ENCODE measurements at places on chromosomes 16 and 17.

GRCh38 chr16:79267781-79268180 is 332.8 kb downstream of the MAF start:
- DNase-seq = no peak

- peak; percentile 39 for DNase-seq
These were observed 1.5 kb downstream of the PHLPP2 start for GRCh38 chr16:71722801-71723536.

- no peak for DNase-seq
These were observed 63.4 kb downstream of the KLHDC4 start for GRCh38 chr16:87702325-87702811.

GRCh38 chr16:89723279-89724250 is 2.2 kb downstream of the ZNF276 start:
- DNase-seq = no peak

GRCh38 chr16:54402873-54403272 is 116.3 kb upstream of the IRX3 start:
- no peak for DNase-seq

GRCh38 chr16:85628645-85629044 is 15.5 kb downstream of the GSE1 start:
- DNase-seq = no peak

DNA sequence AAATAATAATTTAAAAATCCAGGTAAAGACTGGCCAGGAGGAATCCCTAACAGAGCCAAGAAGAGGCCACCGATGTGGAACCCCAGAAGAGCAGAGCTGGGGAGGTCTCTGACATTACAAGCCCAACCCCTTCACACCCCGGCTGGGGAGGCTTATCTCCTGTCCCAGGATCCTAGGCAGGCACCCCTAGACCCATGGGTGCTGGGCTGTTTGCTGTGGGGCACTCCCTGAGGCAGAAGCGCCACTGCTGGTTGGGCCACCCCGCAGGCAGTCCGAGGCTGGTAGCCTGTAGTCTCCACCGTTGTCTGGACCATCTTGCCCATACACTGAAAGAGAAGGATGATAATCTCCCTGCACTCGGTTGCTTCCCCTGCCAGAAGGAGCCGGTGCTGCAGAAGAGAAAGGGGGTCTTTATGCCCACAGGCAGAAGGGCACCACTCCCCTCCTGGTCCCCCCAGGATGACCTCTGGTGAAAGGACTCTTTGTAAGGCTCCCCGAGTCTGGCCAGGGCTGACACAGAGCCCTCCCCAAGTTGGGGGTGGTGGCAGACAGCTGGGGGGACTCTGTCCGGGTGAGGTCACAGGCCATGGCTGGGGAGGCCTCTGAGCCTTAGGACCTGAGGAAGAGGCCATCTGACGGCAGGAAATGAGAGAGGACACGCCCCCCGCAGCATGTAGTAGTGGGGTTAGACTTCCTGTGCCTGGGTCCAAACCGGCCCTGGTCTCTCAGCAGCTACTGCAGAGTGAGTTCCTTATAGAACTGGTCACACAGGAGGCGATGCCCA is 34.2 kb downstream of the CFAP20 start:
- DNase-seq = no peak

GRCh38 chr16:73457851-73458250 is 409.9 kb upstream of the ZFHX3 start:
- DNase-seq = no peak

- DNase-seq = no peak
These were observed 4.9 kb upstream of the CCDC154 start for GRCh38 chr16:1449201-1449788.

GRCh38 chr16:3259836-3260235 is 3.4 kb upstream of the MEFV start:
- DNase-seq = no peak

GRCh38 chr16:64380751-64381150 is 741.1 kb downstream of the CDH11 start:
- no peak for DNase-seq

DNA sequence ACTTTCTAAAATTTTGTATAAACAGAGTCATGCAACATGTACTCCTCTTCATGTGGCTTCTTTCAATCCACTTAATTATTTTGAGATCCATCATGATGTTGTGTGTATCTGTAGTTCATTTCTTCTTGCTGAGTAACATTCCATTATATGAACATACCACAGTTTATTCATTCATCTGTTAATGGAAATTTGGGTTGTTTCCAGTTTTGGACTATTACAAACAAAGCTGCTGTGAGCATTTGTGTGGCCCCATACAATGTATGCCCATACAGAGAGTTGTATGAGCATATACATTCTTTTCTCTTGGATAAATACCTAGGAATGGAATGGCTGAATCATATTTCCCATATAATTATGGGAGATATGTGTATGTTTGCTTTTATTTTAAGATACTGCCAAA is 85.6 kb downstream of the CLEC16A start:
- DNase-seq = no peak

DNA sequence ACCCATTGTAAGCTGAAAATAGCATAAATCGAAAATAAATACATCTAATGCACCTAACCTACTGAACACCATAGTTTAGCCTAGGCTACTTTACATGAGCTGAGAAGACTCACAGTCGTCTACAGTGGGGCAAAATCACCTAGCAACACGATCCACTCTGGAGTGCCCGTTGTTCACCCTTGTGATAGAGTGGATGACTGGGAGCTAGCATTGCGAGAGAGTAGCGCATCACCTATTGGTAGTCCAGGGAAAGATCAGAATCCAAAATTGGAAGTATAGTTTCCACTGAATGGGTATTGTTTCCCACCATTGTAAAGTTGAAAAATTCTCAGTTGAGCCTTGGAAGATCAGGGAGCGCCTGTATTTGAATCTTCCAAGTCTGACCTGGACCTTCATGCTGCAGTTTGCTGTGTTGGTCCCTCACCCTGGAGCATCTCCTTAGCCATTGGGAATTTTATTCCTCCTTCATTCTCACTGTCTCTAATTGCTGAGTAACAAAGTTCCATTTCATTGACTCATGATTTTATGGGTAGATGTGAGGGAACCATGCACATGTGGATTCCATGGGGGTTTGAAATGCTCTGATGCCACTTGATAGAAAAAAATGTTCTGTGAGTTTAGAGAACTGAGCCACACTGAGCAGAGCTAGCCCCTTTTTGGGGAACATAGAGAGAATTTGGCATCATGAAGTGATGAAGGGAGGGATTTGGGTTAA is 19.6 kb downstream of the AKAP1 start:
- no peak for DNase-seq

- peak; percentile 54 for DNase-seq
These were observed 41.3 kb upstream of the RASD1 start for GRCh38 chr17:17537311-17538099.

DNA sequence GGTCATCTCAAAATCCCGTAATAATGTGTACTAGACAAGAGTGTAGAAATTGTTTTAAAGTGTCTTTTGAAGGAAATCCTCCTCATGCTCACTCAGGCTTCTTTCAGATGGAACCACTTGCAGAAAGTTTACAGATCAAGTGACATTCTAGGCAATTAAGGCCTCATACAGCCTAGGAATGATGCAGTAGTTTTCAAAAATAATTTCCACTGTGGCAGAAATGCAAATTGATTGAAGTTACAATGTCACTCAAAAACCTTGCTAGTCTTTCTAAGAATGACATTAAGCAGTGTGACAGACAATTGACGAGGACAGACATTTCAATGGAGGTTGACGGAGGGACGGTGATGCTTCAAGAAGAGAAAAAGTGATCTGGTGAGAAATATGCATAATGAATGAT is 53.5 kb upstream of the CDH8 start:
- no peak for DNase-seq

- no peak for DNase-seq
These were observed 61.9 kb upstream of the HLF start for GRCh38 chr17:55202896-55203295.

DNA sequence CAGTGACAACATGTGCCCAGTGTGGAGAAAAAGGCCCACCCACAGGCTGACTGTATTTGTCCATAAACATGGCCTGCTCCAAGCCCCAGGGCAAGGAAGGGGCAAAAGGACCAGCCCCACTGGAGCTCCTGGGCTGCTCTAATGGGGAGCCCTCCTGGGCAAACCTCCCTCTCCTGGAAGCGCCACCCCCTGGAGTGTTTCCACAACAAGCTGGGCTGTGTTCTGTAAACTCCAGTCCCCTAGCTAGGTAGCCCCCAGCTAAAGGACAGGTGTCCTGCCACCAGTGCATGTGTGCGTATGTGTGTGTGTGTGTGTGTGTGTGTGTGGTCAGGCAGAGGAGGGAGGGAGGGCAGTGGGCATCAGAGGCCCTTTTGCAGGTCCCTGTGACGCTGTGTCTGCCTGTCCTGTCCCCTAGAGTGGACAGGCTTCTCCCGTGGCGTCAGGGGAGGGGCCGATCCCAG is 11.3 kb upstream of the STAC2 start:
- DNase-seq = peak; percentile 39

- no peak for DNase-seq
These were observed 399.2 kb downstream of the CNTNAP4 start for GRCh38 chr16:76676356-76676755.

DNA sequence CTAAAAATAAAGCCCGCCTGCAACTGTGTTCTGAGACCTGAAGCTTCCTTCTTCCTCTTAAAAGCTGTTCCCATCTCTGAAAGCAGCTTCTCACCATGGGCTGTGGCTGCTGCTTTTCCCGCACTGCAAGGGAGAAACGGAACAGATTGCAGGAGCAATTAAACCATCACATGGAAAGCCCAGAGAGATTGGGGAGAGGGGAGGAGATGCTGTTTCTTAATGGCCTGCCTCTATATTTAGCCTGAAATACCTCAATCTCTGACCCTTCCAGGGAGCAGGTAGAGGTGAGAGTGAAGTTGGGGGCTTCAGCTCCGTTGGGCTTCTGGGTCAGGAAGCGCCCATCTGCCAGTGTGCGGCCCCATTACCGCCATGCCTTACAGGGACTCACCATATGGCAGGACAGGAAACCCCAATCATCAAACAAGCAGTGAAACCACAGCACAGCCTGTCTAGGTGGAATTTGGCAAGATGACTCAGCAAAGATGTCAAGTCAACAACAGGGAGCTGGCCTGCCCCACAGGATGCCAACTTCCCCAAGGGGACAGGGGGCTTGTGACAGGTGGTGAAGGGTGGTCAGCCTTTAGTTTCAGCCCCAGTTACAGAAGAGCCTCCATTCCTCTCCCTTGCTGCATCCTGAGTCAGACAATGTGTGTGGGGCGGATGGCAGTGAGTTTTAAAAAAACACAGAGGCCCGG is 286.6 kb upstream of the CCL2 start:
- DNase-seq = no peak

DNA sequence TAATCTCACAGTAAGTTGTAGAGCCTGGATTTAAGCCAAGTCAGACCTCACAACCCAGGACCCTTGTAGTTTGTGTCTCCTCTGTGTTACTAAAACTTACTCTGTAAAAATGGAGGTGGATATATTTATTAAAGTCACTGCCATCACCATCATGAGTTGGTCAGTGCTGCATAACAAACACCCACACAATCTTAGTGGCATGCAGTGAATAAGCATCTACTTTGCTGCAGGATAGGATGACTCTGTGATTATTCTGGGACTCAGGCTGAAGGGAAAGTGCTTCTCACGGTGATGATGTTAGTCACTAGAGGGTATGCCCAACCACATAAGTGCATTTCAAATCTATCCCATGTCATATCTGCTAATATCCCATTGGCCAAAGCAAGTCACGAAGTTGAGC is 398.7 kb downstream of the XYLT1 start:
- no peak for DNase-seq

- no peak for DNase-seq
These were observed 674 bp downstream of the ZNF821 start for GRCh38 chr16:71883168-71883848.

- no peak for DNase-seq
These were observed 58.6 kb downstream of the WSB1 start for GRCh38 chr17:27352448-27353032.

- no peak for DNase-seq
These were observed 765.6 kb downstream of the CDH11 start for GRCh38 chr16:64356267-64356666.

- no peak for DNase-seq
These were observed 1.4 kb upstream of the SETD6 start for GRCh38 chr16:58513874-58514273.

GRCh38 chr16:48636521-48636920 is 26.5 kb upstream of the N4BP1 start:
- no peak for DNase-seq

DNA sequence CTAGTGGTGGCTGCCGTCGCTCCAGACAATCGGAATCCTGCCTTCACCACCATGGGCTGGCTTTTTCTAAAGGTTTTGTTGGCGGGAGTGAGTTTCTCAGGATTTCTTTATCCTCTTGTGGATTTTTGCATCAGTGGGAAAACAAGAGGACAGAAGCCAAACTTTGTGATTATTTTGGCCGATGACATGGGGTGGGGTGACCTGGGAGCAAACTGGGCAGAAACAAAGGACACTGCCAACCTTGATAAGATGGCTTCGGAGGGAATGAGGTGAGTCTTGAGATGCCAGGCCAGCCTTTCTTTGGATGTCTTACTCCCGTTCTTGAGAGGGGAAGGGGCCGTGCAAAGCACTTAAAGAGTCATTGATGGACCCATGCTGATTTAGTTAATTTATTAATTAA is 16.1 kb downstream of the ARSG start:
- no peak for DNase-seq

DNA sequence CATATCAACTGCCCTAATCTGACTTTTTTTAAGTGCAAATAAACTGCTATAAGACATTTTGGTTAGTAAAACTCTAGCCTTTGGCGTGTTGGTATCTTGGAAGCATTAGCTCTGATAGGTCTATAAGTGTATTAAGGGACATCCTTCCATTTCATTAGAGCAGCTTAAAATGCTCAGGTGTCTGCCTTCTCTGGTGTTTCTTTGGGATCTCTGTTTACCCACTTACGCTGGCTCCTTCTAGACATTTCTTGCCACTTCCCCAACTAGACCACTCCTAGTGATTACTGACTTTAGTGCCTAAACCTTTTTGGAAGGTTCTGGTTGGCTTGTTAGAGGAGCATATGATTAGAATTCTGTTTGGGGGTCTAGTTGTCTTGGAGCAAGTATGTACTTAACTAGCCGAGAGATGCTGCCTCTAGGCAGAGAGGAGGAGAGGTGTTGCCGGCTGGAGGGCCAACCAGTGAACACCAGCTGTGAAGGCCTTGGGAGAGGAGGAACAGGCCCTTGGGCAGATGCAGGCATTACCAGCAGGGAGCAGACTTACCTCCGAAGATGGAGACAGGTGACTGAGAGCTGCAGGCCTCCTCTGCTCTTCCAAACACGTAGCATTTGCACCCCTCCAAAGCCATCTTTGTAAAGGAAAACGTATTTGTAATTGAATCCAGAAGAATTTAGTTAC is 15.2 kb upstream of the CLEC18C start:
- DNase-seq = no peak

GRCh38 chr17:36885771-36886377 is 51.4 kb upstream of the LHX1 start:
- no peak for DNase-seq

DNA sequence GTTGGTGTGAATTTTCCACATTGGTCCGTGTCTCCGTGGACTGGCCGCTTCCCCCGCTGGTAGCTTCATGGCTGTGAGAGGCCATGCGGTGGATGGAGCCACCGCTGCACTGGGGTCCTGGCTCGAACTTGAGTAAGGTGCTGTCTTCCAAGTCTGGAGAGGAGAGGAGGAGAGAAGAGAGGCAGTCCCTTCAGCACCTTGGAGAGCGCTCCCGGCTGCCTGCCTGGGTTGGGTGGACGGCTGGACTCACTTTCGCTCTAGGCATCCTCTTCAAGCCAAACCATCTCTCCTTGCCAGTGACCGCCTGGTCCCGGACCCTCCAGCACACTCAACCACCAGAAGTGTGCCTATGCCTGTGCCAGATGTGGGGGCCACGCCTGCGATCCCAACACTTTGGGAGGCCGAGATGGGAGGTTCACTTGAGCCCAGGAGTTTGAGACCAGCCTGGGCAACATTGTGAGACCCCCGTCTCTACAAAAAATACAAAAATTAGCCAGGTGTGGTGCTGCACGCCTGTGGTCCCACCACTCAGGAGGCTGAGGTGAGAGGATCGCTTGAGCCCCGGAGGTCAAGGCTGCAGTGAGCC is 6.2 kb downstream of the JPH3 start:
- DNase-seq = no peak
